ENCODE measurements at places on chromosomes 7 and 10.
A peak's percentile ranks its signal among the peaks of the same experiment; 100 is the strongest.

DNA sequence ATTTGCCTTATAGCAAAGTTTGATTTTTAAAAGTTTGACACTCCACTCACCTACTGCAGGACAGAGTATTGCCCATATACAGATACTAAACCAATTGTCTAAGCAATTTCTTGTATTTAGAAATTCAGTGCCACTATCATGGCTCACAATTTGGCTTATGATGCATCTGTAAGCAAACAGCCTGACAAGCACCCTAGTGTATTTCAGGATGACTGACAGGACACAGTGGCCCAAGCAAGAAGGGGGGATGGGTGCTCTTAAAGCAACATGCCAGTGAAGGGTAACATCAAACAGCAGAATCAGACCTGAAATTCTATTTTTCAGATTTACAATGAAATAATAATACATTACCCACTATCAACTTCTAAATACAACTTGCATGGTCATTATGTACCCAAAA is 30.5 kb downstream of the CTNNA3 start:
- no peak for DNase-seq

DNA sequence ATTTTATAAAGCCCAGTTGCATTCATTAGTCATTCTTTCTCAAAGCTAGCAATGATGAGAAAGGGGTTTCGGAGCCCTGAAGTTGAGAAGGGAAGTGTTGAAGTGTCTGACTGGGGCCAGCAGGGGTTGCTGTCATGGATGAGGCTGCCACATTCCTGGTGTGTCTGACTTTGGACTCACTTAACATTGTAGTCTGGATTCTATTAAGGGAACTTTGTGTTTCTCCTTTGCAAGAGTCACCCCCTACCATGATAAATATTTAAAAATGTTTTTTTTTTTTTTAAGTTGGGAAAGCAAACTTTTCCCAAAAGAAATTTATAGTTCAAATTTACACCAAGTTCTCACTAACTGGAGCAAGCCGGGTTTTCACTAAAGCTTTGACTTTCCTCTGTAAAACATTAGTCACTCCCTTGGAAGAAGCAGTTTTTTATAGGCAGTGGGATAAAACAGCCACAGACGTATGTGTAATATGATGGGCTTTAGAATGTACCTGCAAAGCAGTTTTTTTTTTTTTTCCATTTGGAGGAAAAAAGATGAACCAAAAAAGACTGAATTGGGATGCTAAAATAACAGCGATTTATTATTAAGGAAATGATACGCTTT is 243.6 kb downstream of the TWIST1 start:
- no peak for DNase-seq

DNA sequence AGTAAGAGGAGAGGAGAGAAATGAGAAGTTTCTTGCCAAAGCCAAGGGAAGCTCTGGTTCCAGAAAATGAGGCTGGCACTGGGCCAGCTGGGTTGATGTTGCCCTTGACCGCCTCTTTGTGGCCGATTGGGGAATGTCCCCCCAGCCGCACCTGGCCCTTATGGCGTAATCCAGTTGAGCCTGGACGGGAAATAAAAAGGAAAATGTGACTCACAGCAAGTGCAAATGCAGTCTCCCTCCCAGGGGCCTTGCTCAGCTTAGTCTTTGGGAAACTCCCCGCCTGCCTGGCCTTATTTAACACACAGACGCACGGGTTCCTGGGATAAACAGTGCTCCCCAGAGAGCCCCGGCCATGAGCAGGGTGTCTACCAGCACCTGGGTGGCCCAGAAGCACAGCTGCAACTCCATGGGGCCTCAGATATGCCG is 174.8 kb downstream of the KIAA1217 start:
- DNase-seq, result no peak

GRCh38 chr7:17674166-17674942 is 265.9 kb downstream of the SNX13 start:
- no peak for DNase-seq

GRCh38 chr7:159099711-159100231 is 44.9 kb downstream of the VIPR2 start:
- no peak for DNase-seq

DNA sequence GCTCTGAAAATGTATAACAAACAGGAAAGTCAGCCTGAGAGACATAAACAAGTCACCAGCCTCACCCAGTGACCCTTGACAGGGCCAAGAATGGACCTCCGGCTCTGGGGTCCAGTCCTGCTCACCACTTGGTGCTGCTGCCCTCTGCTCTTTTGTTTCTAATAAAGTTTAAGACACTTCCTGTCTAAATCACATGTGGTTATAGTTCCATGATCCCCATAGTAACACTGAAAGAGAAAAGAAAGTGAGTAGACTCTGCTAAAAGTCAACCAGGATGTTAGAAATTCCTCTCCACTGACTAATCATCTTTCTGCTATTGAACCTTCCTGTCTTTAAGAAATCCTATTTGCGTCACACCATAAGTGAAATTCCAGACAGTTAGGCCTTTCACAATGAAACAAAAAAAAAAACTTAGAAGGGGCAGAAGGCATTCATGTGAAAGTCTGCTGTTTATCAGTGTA is 179.2 kb upstream of the BET1 start:
- DNase-seq, result no peak

- no peak for DNase-seq
Observed at GRCh38 chr7:148185041-148185440, 405.5 kb upstream of the C7orf33 start.

DNA sequence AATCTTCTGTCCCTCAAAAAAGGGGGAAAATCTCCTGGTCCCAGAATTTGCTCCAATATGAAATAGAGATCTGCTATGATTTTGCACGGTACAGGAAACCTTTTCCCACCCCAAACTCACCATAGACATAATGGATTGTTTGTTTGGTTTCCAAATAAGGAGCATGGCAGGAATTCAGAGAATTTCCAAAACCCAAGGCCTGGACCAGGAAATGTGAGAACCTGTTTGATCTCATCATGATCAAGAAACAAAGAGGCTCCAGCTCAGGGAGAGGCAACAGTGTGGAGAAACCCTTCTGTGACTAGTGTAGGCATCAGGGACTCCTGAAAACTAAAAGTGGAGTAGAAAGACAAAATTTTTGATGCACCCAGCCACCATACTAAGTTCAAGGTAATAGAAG is 1548.1 kb upstream of the LRRTM3 start:
- DNase-seq, result no peak

- DNase-seq, result peak; percentile 20
Observed at GRCh38 chr7:6106140-6106904, 75.1 kb downstream of the ANKRD61 start.

DNA sequence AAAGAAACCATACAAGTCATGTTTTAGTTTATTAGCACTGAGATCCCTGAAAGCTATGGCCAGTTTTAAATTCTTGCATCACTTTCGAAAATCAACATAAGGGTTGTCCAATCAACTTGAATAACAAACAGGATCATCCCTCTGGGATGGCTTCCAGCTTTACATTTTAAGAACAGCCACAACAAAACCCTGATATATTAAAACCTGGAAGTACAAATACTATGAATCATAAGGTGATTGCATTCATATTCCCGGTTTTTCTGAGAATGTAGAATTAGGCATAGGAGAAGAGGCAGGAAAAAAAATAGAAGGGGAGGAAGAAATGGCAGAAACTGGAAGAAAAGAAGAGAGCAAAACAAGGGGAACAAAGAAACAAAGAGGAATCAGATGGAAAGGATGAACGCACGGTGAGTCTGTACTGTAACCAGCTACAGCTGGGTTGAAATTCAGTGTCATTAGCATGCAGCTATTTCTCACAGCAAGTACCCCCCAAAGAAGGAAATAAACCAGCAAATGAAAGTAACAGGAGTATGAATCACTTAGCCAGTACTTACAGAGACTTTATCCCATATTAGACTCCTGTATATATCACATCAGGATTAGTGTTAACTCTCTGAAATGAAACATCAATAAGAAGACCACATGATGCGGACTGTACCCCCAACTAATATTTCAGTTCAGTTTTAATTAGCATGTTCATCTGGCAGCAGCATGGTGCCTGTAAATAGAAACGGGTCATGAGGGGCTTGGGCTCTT is 301.3 kb downstream of the RNLS start:
- no peak for DNase-seq

- no peak for DNase-seq
Observed at GRCh38 chr7:22671177-22671879, 55.7 kb upstream of the IL6 start.

GRCh38 chr10:26881600-26882331 is 21.0 kb upstream of the ABI1 start:
- no peak for DNase-seq

- no peak for DNase-seq
Observed at GRCh38 chr7:148687555-148687954, 11.1 kb upstream of the CUL1 start.

DNA sequence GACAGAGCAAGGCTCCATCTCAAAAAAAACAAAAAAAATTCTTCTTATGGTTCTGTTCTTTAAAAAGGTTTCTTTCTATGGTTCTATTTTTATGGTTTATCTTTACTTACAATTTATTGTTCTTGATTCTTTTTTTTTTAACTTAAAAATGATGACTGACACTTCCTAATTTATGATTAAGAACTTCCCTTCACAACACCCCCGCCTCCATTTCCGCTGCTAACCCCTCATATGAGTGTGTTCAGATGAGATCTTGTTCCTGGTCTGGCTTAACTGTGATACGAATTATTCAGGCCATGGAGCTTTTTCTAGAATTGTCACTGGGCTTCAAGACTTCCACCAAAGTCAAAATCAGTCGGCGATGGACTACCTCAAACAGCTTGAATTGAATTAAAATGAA is 33.9 kb downstream of the PTER start:
- DNase-seq, result peak; percentile 6

- no peak for DNase-seq
Observed at GRCh38 chr10:9301148-9301547, 1246.7 kb downstream of the GATA3 start.

DNA sequence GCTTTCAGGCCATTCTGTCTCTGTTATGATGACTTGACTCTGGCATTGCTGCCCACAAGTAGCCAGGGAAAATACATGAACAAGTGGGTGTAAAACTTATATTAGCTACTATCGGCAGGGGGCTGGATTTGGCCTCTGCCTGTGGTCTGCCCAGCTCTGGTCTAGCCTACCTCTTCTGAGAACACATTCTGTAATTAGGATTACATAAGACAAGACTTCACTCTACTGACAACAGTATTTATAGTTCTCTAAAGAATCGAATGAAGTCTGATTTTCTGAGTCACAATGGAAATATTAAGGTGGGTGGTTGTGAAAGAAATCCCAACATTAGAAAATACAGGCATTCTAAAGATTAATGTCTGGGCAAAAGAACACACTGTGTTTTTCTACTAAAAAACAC is 55.5 kb downstream of the DLD start:
- DNase-seq, result no peak

- no peak for DNase-seq
Observed at GRCh38 chr10:78748235-78748533, 320.6 kb upstream of the ZMIZ1 start.

- no peak for DNase-seq
Observed at GRCh38 chr7:114791771-114792170, 130.1 kb upstream of the MDFIC start.

GRCh38 chr10:71716426-71716825 is 3.2 kb downstream of the C10orf105 start:
- DNase-seq, result no peak

DNA sequence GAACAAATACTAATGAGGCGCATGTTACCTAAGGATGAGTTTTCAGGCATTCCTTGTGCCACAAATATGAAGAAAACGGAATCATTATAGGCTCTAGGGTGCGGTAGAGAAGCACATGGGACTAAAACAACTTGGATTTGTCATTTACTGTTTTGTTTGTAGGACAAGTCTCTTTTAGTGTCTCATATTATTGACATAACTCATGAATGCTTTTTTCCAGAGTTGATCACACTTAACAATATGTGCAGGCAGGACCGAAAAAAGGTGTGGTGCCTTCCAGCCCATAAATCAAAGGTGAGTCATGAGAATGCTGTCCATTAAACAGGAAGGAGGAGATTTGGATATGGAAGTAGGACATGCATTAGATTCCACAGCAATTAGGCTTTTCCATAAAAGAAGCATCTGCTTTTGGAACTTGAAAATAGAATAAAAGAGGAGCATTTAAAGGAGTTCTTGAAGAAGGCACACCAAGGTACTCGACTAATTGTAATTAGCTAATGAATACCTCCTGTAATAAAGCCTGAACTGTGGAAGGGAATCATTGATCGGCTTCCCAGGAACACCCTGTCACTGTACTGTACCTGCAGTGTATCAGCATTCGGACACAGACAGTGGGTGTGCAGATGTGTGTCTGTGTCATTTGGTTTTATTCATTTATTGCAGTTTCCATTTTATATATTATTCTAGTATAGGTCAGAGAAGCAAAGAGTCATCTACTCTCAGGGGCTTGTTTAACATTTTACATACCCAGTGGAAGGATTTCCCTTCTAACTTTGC is 119.7 kb upstream of the KLF14 start:
- no peak for DNase-seq

- no peak for DNase-seq
Observed at GRCh38 chr7:150842018-150842417, 10.3 kb upstream of the AOC1 start.

GRCh38 chr7:138665669-138666140 is 35.5 kb downstream of the SVOPL start:
- DNase-seq, result no peak

GRCh38 chr7:31875424-31875823 is 188.4 kb downstream of the PPP1R17 start:
- DNase-seq, result no peak

DNA sequence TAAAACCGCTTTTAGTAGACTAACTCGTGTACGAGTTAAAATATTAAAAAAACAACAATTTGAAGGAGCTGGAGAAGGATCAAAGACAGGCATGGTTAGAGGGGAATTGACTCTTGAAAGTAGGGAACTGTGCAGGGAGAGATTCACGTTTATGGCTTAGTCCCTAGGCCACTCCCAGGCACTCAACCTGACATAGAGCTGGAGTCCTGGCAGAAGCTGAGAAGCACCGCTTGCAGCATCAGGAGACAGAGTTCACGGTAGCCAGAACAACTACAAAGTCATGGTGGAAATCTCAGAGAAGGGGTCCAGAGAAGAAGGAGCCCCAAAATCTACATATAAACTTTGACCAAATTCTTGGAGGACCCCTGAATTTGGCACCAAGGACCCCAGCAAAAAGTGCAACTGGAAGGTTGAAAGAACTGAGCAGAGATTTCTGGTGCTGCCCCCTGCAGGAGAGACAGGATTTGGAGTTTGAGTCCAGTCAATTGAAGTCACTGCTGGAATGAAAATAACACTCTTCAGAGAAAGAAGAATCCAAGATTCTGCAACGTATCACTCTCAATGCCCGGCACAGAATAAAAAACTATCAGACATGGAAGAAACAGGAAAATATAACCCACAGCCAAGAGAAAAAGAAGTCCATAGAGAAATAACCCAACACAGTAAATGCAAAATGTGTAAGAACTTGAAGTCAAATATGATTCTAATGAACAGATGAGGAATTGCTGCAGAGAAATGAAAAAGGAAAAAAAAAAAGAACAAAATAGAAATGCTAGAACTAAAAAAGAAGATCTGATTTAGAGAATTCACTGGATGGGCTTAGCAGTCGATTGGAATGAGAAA is 493.3 kb upstream of the PODXL start:
- no peak for DNase-seq
